Heart left ventricle (tissue), 16 donors: ENCODE measurements at places on chromosomes 5 and 9. TPM values are rescaled to one million over a fixed set of nuclear protein-coding genes. Genes with fewer than 3 reads are reported as not detected.

DNA sequence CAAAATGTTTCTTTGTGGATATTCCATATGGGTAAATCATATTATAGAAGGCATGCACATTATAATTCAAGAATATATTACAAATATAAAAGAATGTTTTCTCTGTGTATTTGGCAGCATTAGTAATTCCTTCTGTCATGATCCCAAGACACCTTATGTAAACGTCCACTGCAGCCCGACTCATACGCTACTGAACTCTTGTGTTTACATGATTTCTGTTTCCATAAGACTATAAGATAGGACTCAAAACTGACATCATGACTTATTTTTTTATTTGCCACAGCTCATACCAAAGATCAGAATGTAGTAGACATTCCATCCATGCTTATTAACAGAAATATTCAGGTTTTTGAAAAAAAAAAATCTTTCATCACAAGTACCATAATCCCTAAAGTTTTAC lies 234.1 kb downstream of the AP3B1 start:
- no peak for DNase-seq

DNA sequence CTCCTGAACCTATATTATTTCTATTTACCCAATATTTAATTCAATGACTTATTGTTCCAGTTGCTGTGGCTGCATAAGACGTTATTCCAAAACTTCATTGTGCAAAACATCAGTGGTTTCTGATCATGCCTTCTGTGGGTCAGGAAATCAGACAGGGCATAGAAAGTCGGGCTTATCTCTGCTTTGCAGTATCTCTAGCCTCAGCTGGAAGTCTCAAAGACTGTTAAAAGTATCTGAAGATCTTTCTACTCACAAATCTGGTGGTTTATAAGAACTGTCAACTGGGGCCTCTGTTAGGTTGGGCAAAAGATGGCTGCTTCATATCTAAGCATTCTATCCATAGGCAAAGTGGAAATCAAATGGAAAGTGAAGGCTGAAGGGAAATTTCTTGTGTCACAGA lies 687.7 kb upstream of the ARRDC3 start:
- DNase-seq, result no peak

Gene CAMK4
- 0.16 TPM for total RNA-seq

Gene SLC28A3
- 0.18 TPM for total RNA-seq

DNA sequence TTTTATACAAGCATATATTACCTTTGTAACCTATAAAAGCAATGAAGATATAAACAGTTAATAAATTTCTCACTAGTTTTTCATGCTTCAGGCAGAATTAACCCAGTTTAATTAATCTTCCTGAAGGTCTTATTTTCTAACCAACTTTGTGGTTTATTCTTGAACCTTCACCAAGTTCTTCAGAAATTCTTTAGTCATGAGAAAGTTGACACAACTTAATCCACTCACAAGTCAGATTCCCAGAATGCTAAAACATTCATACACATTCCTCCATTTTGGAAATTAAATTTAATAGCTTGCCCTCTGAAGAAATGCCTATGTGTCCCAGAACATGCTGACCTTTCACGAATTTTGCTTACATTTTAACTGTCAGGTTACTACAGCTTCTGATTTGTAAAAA lies 105.4 kb upstream of the PAM start:
- DNase-seq, result no peak

Gene LAMC3
- 0.11 TPM for total RNA-seq

- DNase-seq, result peak; percentile 37
Measured at GRCh38 chr9:20990867-20991266, 40.6 kb downstream of the HACD4 start.

Gene PDE8B
- total RNA-seq, result 2.9 TPM

GRCh38 chr9:131856105-131856504 lies 116.2 kb upstream of the RAPGEF1 start:
- no peak for DNase-seq

DNA sequence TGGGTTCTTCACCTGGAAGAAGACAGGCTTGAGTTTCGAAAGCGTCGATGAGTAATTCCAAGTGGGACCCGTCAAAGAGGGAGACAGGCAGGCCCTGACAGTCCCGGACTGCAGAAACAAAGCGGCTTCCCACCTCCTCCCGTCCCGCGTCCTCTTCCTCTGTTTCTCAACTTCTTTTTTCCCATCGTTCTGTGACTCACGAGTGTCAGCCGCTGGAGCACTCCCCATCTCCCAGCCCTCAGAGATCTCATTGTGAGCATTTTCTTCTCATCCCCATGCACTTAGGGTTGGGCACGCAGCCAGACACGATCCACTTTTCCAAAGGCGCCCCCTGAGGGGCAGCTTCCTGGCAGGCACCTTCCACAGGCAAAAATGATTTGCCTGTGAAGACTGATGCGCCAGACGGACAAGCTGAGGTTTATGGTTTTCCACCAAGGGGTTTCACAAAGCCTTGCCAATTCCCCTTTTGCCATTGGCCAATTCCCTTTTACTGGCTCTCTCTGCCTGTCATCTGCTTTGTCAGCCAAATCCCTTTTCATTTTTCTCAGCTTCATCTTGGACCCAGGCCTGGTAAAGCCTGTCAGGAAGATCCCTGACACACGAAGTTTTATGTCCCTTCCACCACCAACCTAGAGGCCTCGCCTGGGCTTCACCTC lies 86.5 kb upstream of the ANKRD55 start:
- peak; percentile 74 for DNase-seq

DNA sequence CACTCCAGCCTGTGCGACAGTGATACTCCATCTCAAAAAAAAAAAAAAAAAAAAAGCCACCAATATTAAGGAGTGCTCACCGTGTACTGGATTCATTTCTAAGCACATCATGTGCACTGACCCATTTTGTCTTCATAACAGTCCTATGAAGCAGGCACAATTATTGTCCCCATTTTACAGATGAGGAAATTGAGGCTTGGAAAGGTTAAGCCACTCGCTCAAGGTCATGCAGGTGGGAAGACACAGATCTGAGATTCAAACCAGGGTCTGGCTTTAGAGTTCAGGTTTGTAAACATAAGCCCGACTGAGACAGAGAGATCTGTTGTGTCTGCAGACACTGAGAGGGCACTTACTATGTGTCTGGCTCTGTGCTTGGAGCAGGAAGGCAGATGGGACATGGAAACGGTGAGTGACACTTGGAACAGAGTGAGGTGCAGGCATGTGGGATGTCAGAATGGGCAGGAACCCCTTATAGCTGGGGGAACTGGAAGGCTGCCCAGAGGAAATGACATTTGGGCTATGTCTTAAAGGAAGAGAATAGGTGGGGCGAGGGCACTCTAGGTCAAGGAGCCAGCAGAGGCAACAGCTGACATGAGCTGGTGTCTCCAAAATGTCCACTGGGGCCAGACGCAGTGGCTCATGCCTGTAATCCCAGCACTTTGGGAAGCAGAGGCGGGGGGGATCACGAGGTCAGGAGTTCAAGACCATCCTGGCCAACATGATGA lies 69.9 kb downstream of the STK10 start:
- DNase-seq, result no peak

Gene OTP
- total RNA-seq, result not detected

- DNase-seq, result peak; percentile 92
Measured at GRCh38 chr5:67215519-67216471, 19.2 kb upstream of the CD180 start.

Gene PLAC8L1
- not detected for total RNA-seq

- no peak for DNase-seq
Measured at GRCh38 chr5:76521240-76521758, 101.9 kb downstream of the F2RL2 start.

Gene HAPLN1
- not detected for total RNA-seq

- no peak for DNase-seq
Measured at GRCh38 chr5:104048231-104048630, 485.6 kb upstream of the NUDT12 start.

Gene NDOR1
- total RNA-seq, result 6.1 TPM

Gene PTPRD
- total RNA-seq, result 24.0 TPM

GRCh38 chr5:10442576-10442975 lies 897 bp downstream of the ROPN1L start:
- DNase-seq, result no peak

GRCh38 chr5:166551384-166551783 lies 1740.1 kb upstream of the WWC1 start:
- no peak for DNase-seq

GRCh38 chr5:61386045-61386800 lies 54.2 kb downstream of the ZSWIM6 start:
- no peak for DNase-seq

Gene NEUROG1
- total RNA-seq, result not detected

DNA sequence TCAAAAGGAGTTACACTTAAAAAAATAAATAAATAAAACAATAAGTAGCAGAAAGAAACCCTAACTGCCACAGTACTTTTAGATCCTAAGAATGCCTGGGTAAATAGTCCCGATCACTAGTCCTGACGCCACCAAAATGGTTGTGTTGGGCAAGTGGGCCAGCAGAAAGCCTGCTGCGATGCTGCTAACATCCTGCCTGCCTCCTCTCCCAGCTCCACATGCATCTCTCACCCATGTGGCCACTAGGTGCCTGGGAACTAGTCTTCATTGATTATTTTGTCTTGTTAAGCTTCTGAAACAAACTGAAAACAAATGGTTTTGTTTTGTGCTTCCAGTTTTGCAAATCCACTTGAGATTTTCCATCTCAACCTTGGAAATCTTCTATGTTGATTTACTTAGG lies 54.4 kb upstream of the TRAF1 start:
- no peak for DNase-seq

- DNase-seq, result no peak
Measured at GRCh38 chr5:165881259-165881658, 2375.8 kb downstream of the MAT2B start.

GRCh38 chr9:8235489-8235888 lies 435.9 kb upstream of the DMAC1 start:
- DNase-seq, result no peak

GRCh38 chr9:121984726-121985402 lies 108.2 kb downstream of the TTLL11 start:
- DNase-seq, result no peak

Gene FOXD1
- not detected for total RNA-seq

- no peak for DNase-seq
Measured at GRCh38 chr5:34043099-34043876, at the start of gene C1QTNF3. C1QTNF3 (minus strand) TSS chr5:34043213; CDS start chr5:34043125, 88 bp downstream.

DNA sequence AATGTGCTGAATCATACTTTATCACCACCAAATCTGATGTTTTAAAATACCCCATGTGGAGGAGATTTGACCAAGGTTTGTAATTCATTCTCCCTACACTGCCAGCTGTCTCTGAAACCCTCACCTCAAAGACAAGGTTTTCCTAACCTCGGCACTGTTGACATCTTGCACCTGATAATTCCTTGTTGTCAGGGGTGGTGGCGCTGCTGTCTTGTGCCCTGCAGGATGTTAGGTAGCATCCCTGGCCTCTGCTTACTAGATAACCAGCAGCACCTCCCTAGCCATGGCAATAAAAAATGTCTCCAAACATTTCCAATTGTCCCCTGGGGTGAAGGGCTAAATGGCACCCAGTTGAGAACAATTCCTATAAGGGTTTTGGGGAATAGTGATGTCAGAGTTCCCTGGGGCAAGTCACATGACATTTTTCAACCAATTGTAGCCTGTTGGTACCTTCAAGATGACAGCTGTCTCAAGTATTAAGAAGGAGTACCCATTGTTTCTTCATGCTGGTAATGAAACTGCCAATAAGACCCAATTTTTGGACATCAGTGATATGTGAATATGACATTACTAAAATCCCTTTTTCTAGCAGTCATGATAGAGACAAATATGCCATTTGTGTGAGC lies 160.6 kb upstream of the PLCXD3 start:
- DNase-seq, result no peak

Gene RGMB
- 23.3 TPM for total RNA-seq
